ENCODE measurements at places on chromosomes 7 and 10.
A peak's percentile ranks its signal among the peaks of the same experiment; 100 is the strongest.

- no peak for DNase-seq
Observed at GRCh38 chr7:127738859-127739258, 86.9 kb downstream of the SND1 start.

DNA sequence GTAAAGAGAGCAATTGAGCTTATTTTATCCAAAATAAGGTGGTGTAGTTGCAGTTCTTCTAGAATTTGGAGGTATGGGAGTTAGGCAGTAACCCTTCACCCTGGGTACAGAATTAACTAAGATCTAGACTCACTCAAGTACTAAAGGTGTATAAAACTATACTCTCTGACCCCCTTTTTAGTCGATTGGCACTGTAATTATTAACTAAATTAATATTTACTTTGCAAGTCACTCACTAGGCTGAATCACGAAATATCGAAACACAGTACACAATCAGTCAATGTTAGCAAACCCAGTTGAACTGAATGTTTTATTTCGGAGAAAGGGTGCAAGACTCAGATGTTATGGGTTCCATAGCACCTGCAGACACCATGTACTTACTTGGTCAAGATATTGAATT is 14.6 kb upstream of the CYP2C19 start:
- no peak for DNase-seq

- DNase-seq = no peak
Observed at GRCh38 chr7:104962781-104963180, 51.2 kb upstream of the KMT2E start.

GRCh38 chr7:148935451-148935850 is 51.4 kb upstream of the EZH2 start:
- no peak for DNase-seq

- DNase-seq = no peak
Observed at GRCh38 chr10:603745-604144, 85.7 kb downstream of the DIP2C start.

GRCh38 chr7:30938435-30939316 is 25.1 kb upstream of the GHRHR start:
- peak; percentile 15 for DNase-seq

DNA sequence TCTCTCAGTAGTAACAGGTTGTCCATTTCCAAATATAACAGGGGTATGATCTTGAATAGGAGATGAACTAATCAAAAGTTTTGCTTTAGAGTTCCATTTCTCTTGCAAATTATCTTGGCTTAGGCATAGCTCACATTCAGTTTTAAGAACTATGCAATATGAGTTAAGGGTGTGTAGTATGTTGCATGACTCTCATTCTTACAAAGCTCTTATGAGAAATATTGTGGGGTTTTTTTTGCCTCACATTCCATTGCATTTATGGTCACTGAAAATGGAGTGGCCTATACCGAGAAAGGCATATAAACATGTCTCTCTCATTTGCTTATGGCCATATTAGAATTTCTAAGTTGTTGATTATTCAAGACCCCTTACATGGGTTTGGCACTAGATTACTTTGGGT is 48.5 kb upstream of the LAMB1 start:
- DNase-seq = no peak

Measured in T-helper 22 cell (primary cell).